Adrenal gland (tissue), 19 donors: ENCODE measurements at places on chromosomes 1 and 21. TPM values are rescaled to one million over a fixed set of nuclear protein-coding genes. Genes with fewer than 3 reads are reported as not detected.

- no peak overlapping the region for H3K4me3 ChIP-seq
- H3K4me1 ChIP-seq: no peaks in the 10 kb centered on the region
- DNase-seq: no peak
- no peaks in the 10 kb centered on the region for H3K27me3 ChIP-seq
- H3K36me3 ChIP-seq: no peaks in the 10 kb centered on the region
- H3K27ac ChIP-seq: no peak overlapping the region
These were observed 9.7 kb upstream of the CTSS start for GRCh38 chr1:150775276-150775675.

DNA sequence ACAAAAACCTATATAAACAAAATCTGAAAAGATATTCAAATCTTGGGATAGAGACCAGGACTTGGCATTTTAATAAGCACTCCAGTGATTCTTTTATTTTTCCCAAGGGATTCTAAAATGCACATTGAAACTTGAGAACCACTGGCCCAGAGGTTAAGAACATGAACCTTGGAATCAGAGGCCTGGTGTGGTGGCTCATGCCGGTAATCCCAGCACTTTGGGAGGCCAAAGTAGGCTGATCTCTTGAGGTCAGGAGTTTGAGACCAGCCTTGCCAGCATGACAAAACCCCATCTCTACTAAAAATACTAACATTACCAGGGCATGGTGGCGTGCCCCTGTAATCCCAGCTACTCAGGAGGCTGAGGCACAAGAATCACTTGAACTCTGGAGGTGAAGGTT, 12.9 kb upstream of the CEP85 start:
- peaks cover 5% of the 10 kb centered on the region for H3K4me1 ChIP-seq
- no peaks in the 10 kb centered on the region for H3K36me3 ChIP-seq
- H3K27me3 ChIP-seq: no peaks in the 10 kb centered on the region
- H3K27ac ChIP-seq: no peak overlapping the region

The RGS18 gene
- total RNA-seq: 1.6 TPM

GRCh38 chr1:3359351-3359750, 95.1 kb upstream of the ARHGEF16 start:
- no peak for DNase-seq
- no peaks in the 10 kb centered on the region for H3K36me3 ChIP-seq
- H3K27me3 ChIP-seq: peaks cover 4% of the 10 kb centered on the region

The HUNK gene
- 0.96 TPM for total RNA-seq

DNA sequence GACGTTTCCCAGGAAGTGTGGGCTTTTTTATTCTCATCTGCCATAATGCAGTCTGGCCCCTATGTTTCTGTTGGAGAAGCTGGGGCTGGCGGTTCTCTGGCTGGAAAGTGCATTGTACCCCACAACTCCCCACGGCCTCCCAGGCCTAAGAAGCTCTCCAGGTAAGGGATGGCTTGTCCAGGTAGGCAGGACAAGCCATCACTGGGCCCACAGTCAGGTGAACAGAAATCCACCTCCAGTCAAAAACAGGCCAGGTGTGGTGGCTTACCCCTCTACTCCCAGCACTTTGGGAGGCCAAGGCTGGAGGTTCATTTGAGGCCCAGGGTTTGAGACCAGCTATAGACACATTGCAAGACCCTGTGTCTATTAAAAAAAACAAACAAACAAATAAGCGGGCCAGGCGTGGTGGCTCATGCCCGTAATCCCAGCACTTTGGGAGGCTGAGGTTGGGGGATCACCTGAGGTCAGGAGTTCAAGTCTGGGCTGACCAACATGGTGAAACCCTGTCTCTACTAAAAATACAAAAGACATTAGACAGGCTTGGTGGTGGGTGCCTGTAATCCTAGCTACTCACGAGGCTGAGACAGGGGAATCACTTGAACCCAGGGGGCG, 3.1 kb upstream of the WNT9A start:
- no peak overlapping the region for H3K4me3 ChIP-seq
- no peak overlapping the region for H3K27ac ChIP-seq
- peaks cover 19% of the 10 kb centered on the region for H3K4me1 ChIP-seq
- H3K36me3 ChIP-seq: no peaks in the 10 kb centered on the region
- H3K27me3 ChIP-seq: no peaks in the 10 kb centered on the region

The BTBD8 gene
- total RNA-seq: 9.5 TPM

- no peak for DNase-seq
- no peak overlapping the region for H3K27ac ChIP-seq
- peaks cover 12% of the 10 kb centered on the region for H3K4me1 ChIP-seq
- no peak overlapping the region for H3K4me3 ChIP-seq
- H3K36me3 ChIP-seq: no peaks in the 10 kb centered on the region
- no peaks in the 10 kb centered on the region for H3K27me3 ChIP-seq
These were observed 2.3 kb upstream of the SLC2A5 start for GRCh38 chr1:9071554-9072235.

- no peak overlapping the region for H3K4me3 ChIP-seq
- H3K27ac ChIP-seq: no peak overlapping the region
- no peak for DNase-seq
- H3K27me3 ChIP-seq: peaks cover 6% of the 10 kb centered on the region
These were observed 20.9 kb upstream of the MARK1 start for GRCh38 chr1:220507085-220507484.

DNA sequence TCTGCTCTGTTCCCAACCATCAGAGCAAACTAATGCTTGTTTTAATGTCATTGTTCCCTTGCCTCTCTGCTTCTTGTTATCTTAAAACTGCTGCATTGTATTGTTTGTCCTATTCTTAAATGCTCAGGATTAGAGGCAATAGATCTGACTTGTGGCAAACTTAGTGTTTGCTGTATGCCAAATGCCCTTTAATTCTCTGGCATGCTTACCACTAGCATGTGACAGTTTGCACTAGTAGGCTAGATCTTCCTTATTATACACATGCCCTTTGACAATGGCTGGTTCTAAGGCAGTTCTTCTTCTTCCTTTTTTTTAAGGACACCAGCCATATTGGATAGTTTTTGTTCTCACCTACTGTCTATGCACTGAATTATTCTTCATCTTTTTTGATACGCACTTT, 30.1 kb downstream of the PALMD start:
- no peaks in the 10 kb centered on the region for H3K27me3 ChIP-seq
- H3K36me3 ChIP-seq: peaks cover 3% of the 10 kb centered on the region
- no peak overlapping the region for H3K4me3 ChIP-seq
- no peak for DNase-seq

The ACTA1 gene
- not detected for total RNA-seq

DNA sequence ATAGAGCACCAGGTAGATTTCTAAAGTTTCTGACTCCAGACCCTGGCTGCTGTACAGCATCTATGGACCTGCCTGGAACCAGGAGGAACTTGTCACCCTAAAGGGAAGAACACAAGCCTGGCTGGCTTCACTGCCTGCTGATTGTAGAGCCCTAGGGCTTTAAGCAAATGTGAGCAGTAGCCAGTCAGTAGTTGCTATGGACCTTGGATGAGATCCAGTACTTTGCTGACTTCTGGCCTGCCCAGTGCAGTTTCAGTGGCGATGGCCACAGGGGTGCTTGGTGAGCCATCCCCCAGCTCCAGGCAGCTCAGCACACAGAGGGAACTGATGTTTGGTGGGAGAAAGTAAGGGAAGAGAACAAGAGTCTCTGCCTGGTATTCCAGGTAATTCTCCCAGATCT, 68.4 kb downstream of the ATP6V1G3 start:
- no peaks in the 10 kb centered on the region for H3K27me3 ChIP-seq
- no peak overlapping the region for H3K4me3 ChIP-seq
- H3K4me1 ChIP-seq: no peaks in the 10 kb centered on the region
- DNase-seq: no peak

The NMNAT1 gene
- total RNA-seq: 18.3 TPM

The KRTAP7-1 gene
- not detected for total RNA-seq

DNA sequence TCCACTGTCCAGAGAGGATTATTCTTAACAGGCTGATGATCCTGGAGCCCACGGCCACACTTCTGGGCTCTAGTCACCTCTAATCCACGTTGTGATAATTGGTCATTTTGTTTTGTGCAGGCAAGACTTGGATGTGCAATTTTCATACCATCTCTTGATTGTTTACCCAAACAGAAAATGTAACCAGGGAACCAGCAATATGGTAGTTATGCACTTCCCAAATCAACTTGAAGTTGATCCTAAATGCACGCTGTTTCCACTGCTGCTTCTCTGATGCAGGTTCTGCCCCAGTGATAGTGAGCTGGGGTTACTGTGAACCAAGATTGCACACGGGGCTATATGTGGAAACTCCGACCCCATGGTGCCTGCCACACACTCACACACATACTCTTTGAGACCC, 14.7 kb upstream of the KCNJ15 start:
- H3K27me3 ChIP-seq: no peaks in the 10 kb centered on the region
- no peak for DNase-seq
- H3K36me3 ChIP-seq: no peaks in the 10 kb centered on the region
- no peak overlapping the region for H3K4me3 ChIP-seq
- no peak overlapping the region for H3K27ac ChIP-seq

GRCh38 chr1:25103164-25103795, 129.0 kb downstream of the SYF2 start:
- H3K4me1 ChIP-seq: no peaks in the 10 kb centered on the region
- H3K27me3 ChIP-seq: peaks cover 6% of the 10 kb centered on the region
- H3K27ac ChIP-seq: no peak overlapping the region
- no peaks in the 10 kb centered on the region for H3K36me3 ChIP-seq
- no peak for DNase-seq
- H3K4me3 ChIP-seq: no peak overlapping the region

The RGS5 gene
- total RNA-seq: 112 TPM

DNA sequence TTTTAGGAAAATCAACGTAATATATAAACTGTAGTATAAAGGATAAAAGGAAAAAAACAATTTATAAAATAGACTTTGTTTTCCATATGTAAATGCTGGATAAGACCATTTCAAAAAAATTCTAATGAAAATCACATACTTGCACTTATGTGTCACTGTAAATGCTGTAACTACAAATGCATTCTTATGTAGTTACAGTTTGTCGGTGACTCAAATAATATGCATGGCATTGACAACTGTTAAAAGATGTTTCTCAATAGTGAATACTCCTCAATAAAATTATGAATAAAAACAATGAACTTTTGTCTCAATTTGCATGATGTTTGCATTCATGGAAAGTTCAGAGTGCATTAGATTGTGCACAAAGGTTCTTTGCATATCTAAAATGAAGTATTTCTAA, 614.0 kb upstream of the CHRM3 start:
- no peaks in the 10 kb centered on the region for H3K36me3 ChIP-seq
- DNase-seq: no peak
- H3K27me3 ChIP-seq: no peaks in the 10 kb centered on the region

GRCh38 chr1:59645893-59646292, 168.9 kb upstream of the HOOK1 start:
- no peaks in the 10 kb centered on the region for H3K27me3 ChIP-seq
- peak overlapping the region; percentile 7 for H3K27ac ChIP-seq
- H3K4me1 ChIP-seq: peaks cover 6% of the 10 kb centered on the region
- no peak for DNase-seq

- H3K4me1 ChIP-seq: no peaks in the 10 kb centered on the region
- DNase-seq: no peak
- no peak overlapping the region for H3K4me3 ChIP-seq
- no peak overlapping the region for H3K27ac ChIP-seq
- H3K27me3 ChIP-seq: no peaks in the 10 kb centered on the region
These were observed 21.1 kb upstream of the F3 start for GRCh38 chr1:94562519-94563260.

DNA sequence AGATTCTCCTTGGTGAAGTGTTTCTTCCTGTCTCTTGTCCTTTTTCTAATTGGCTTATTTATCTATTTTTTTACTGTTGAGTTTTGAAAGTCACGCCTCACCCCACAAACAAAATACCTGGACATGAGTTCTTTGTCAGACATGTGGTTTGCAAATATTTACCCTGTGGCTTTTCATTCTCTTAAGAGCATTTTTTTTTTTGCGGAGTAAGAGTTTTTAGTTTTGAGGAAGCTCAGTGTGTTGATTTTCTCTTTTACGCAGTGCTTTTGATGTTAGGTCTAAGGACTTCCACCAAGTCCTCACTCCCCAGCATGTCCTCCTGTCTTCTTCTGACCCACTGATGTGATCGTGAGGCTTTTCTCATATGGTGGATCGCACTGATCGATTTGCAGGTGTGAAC, 7.6 kb downstream of the DFFB start:
- DNase-seq: no peak
- no peaks in the 10 kb centered on the region for H3K4me1 ChIP-seq
- H3K27ac ChIP-seq: no peak overlapping the region

The LHX8 gene
- total RNA-seq: not detected

The SERPINC1 gene
- total RNA-seq: 0.61 TPM

- no peak overlapping the region for H3K4me3 ChIP-seq
- no peak for DNase-seq
- no peak overlapping the region for H3K27ac ChIP-seq
- no peaks in the 10 kb centered on the region for H3K36me3 ChIP-seq
- H3K4me1 ChIP-seq: no peaks in the 10 kb centered on the region
- peaks cover 18% of the 10 kb centered on the region for H3K27me3 ChIP-seq
These were observed 45.7 kb upstream of the ACOT11 start for GRCh38 chr1:54502342-54502741.

GRCh38 chr21:36545776-36546511, 66.0 kb upstream of the CLDN14 start:
- H3K4me1 ChIP-seq: no peaks in the 10 kb centered on the region
- peaks cover 16% of the 10 kb centered on the region for H3K27me3 ChIP-seq
- no peak overlapping the region for H3K4me3 ChIP-seq
- no peak overlapping the region for H3K27ac ChIP-seq
- peak; percentile 60 for DNase-seq
- H3K36me3 ChIP-seq: no peaks in the 10 kb centered on the region

- no peaks in the 10 kb centered on the region for H3K27me3 ChIP-seq
- no peak overlapping the region for H3K27ac ChIP-seq
- DNase-seq: no peak
- no peak overlapping the region for H3K4me3 ChIP-seq
These were observed 96.4 kb upstream of the HOOK1 start for GRCh38 chr1:59718064-59718988.

GRCh38 chr1:185816460-185816859, 82.3 kb downstream of the HMCN1 start:
- no peaks in the 10 kb centered on the region for H3K36me3 ChIP-seq
- H3K4me1 ChIP-seq: no peaks in the 10 kb centered on the region
- H3K27ac ChIP-seq: no peak overlapping the region
- DNase-seq: no peak
- no peaks in the 10 kb centered on the region for H3K27me3 ChIP-seq

The DNM3 gene
- 33.6 TPM for total RNA-seq

DNA sequence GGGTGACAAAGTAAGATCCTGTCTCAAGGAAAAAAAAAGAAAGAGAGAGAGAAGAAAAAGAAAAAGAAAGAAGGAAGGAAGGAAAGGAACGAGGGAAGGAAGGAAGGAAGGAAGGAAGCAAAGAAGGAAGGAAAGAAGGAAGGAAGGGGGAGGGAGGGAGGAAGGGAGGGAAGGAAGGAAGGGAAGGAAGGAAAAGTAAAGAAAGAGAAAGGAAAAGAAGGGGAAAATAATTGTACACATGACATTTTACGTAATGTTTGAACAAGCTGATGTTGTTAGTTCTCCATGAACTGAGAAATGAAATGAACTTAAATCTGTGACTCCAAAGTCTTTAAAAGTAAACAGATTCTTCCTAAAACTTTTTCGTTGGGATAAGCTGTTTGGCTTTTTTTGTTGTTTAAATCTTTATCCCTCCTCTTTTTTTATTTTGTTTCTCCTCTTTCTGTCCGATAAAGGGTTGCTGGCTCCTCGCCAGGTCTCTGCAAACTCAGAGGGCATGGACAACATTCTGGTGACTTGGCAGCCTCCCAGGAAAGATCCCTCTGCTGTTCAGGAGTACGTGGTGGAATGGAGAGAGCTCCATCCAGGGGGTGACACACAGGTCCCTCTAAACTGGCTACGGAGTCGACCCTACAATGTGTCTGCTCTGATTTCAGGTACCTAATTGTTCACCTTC, 59.8 kb downstream of the IL12RB2 start:
- no peak overlapping the region for H3K4me3 ChIP-seq
- H3K4me1 ChIP-seq: no peaks in the 10 kb centered on the region
- H3K27ac ChIP-seq: no peak overlapping the region
- H3K36me3 ChIP-seq: no peaks in the 10 kb centered on the region
- no peaks in the 10 kb centered on the region for H3K27me3 ChIP-seq
- peak; percentile 75 for DNase-seq
